ENCODE measurements at places on chromosomes 6 and 20.

GRCh38 chr6:36777801-36778200 lies 61.4 kb downstream of the CPNE5 start:
- no peak for DNase-seq

GRCh38 chr6:126063512-126064146 lies 77.3 kb downstream of the TRMT11 start:
- no peak for DNase-seq

DNA sequence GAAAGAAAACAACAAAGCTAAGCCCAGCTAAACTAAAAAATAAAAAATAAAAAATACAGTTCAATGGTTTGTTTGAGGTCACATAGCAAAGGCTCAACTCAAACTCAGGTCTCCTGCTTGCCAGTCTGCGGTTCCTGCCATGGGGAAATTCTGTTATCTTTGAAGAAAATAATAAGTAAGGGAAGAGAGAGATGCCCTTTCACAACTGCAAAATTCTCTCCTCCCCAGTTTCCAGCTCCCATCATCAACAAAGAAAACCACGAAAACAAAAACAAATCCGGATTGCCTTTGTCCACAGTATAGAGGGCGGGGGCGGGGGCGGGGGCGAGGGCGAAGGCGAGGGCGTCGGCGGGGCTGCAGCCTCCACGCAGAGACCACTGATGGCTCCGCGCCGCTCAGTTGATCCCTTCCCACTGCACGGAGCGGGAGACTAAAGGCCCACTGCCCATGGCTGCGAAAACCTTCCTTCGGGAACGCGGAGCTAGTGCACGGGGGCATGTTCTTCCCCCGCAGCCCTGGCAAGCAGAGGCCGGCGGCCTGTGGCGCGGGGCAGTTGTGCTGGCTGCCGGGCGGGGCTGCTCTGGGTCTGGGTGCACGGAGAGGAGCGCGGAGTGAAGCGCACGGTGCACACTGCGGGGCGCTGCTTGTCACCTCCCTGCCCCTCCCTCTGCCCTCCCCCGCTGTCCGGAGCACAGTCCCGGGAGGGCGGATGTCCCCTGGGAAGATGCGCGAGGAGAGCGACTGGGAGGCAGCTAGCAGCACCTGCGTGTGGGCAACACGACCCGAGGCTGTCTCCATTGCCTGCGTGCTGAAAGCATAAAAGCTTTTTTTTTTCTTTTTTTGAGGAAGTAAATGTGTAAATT lies 54.1 kb upstream of the TPD52L1 start:
- DNase-seq, result peak; percentile 59

DNA sequence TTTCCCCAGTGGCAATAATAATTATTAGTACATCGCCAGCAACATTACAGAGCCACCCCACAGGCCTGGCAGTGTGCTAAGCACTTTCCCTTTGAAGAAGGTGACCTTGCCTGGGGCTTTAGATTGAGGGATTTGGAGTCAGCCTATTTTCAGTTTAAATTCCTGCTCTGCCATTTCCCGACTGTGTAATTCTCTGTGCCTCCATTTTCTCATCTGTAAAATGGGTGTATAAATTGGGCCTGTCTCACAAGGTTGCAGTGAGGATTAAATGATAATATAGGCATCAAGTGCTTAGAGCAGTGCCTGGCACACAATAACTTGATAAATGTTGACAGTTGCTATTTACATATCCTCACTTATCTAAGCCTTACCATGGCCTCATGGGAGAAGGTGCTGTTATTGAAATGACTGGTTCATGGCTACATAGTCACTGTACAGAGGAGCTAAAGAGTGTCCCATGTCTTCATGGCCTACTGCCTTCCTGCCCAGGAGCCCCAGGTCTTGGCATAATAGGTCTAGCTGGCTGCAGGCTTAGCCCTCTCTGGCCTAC lies 5.1 kb upstream of the SCRT2 start:
- DNase-seq, result no peak

DNA sequence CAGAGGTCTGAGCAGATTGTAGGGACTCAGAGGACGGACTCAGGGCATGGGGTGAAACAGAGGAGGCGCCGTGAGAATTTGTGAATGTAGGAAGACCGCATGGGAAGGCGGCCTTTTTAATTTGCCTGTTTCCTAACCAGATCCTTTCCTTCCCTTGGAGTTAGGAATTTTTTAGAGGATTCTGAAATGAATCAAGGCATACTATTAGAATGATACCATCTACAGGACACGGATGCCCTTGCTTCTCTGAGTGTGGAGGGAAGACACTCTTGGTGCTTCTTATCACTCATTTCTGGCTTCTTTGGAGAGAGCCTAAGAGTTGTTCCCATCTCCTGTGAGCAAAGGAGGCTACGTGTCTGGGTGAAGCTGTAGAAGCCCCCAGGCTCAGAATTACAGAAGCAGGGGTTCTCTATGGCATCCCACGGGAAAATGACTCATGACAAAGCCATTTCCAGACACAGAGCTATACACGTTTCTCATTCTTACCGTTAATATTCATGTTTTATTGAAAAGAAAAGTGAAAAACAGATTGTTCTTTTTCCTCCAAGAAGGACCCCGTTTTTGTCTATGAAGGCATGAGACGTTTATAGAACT lies 148.5 kb downstream of the EDN3 start:
- no peak for DNase-seq

- DNase-seq, result no peak
These were observed 24.1 kb downstream of the SCP2D1 start for GRCh38 chr20:18837718-18838117.

- DNase-seq, result no peak
These were observed 298.4 kb downstream of the ADGB start for GRCh38 chr6:146896960-146897701.

DNA sequence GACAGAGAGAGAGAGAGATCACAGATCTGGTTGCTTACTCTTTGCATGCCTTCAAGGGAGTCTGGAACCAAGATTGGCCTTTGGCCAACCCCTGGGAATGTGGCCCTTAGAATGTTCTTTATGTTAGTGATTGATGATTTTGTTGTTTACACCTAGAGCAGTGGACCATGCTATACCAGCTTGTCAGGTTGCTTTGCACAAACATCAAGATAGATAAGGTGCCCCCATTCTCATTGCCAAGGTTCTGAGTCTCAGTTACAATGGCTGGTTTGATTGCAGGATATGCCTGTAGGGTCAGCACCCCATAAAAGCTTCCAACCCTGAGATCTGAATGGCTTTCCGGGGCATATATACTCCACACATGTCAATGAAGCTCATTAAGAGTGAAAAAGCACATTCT lies 53.5 kb upstream of the SLC2A12 start:
- no peak for DNase-seq

GRCh38 chr20:50821994-50822393 lies 27.1 kb downstream of the BCAS4 start:
- no peak for DNase-seq

- no peak for DNase-seq
These were observed 629.1 kb upstream of the IMPG1 start for GRCh38 chr6:76701610-76702009.

GRCh38 chr6:137775720-137776119 lies 91.3 kb upstream of the TNFAIP3 start:
- DNase-seq, result no peak

GRCh38 chr6:35024551-35025054 lies 116.5 kb downstream of the TCP11 start:
- peak; percentile 80 for DNase-seq

Data from RWPE1 (cell line).